Kidney (tissue), 22 donors: ENCODE measurements at places on chromosomes 5 and 9. TPM values are rescaled to one million over a fixed set of nuclear protein-coding genes. Genes with fewer than 3 reads are reported as not detected.
A peak's percentile ranks its signal among the peaks of the same experiment; 100 is the strongest.

EPB41L4A gene
- polyA plus RNA-seq: 10.2 TPM

DNA sequence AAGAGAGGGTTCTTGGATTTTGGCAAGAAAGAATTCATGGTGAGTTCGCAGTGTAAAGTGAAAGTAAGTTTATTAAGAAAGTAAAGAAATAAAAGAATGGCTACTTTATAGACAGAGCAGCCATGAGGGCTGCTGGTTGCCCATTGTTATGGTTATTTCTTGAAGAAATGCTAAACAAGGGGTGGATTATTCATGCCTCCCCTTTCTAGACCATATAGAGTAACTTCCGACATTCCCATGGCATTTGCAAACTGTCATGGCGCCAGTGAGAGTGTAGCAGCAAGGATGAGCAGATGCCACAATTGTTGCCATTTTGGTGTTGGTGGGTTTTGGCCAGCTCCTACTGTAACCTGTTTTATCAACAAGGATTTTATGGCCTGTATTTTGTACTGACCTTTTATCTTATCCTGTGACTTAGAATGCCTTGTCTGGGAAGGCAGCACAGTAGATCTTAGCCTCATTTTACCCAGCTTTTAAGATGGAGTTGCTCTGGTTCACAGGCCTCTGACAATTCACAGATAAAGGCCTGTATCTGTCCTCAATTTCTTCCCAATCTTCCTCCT, 1026.1 kb upstream of the DMAC1 start:
- H3K36me3 ChIP-seq: no peaks in the 10 kb centered on the region
- no peak overlapping the region for H3K27ac ChIP-seq
- H3K4me3 ChIP-seq: peak overlapping the region; percentile 20
- DNase-seq: no peak
- H3K27me3 ChIP-seq: no peaks in the 10 kb centered on the region
- peaks cover 15% of the 10 kb centered on the region for H3K4me1 ChIP-seq

- H3K4me1 ChIP-seq: no peaks in the 10 kb centered on the region
- no peaks in the 10 kb centered on the region for H3K36me3 ChIP-seq
- H3K27ac ChIP-seq: no peak overlapping the region
- no peak overlapping the region for H3K4me3 ChIP-seq
- DNase-seq: peak; percentile 16
- H3K27me3 ChIP-seq: no peaks in the 10 kb centered on the region
Observed at GRCh38 chr5:90747693-90748092, 189.1 kb downstream of the ADGRV1 start.

LAMC3 gene
- polyA plus RNA-seq: 13.4 TPM

CCDC192 gene
- not detected for polyA plus RNA-seq

DNA sequence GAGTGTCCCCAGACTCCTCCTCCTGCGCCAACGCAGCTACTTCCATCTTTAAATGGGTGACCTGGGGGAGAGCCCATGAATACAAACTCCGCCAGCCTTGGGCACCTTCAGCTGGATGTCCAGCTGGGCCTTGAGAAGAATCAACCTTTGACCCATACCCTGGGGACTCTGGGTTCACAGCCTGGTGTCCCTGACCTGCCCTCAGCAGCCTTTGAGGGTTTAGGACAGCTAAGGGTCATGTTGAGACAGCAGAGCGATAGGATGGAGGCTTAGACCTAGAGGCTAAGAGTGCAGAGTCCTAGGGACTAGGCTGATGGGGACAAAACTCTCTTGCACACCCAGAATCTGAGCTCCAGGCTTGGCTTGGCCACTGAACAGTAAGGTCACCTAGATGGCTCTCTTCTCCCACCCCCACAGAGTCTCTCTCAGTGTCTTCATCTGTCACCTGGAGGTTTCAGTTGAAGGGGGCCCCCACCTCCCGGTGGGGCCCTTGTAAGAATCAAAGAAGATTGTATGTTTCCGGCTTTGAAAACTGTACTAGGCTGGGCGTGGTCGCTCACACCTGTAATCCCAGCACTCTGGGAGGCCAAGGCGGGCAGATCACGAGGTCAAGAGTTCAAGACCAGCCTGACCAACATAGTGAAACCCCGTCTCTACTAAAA, 6.7 kb upstream of the AQP3 start:
- no peaks in the 10 kb centered on the region for H3K36me3 ChIP-seq
- H3K27me3 ChIP-seq: no peaks in the 10 kb centered on the region
- H3K4me3 ChIP-seq: no peak overlapping the region
- no peak overlapping the region for H3K27ac ChIP-seq

GRCh38 chr9:734831-735511, 106.5 kb upstream of the DMRT1 start:
- H3K27ac ChIP-seq: no peak overlapping the region
- peak; percentile 61 for DNase-seq
- H3K27me3 ChIP-seq: no peaks in the 10 kb centered on the region
- H3K4me3 ChIP-seq: no peak overlapping the region

GRCh38 chr5:179257176-179257682, 88.0 kb downstream of the ADAMTS2 start:
- H3K27me3 ChIP-seq: no peaks in the 10 kb centered on the region
- DNase-seq: peak; percentile 70
- H3K4me3 ChIP-seq: no peak overlapping the region
- H3K27ac ChIP-seq: no peak overlapping the region

- DNase-seq: no peak
- no peak overlapping the region for H3K27ac ChIP-seq
- peaks cover 5% of the 10 kb centered on the region for H3K4me1 ChIP-seq
- H3K27me3 ChIP-seq: no peaks in the 10 kb centered on the region
- peak overlapping the region; percentile 54 for H3K4me3 ChIP-seq
Observed at GRCh38 chr9:126327006-126327713, 531 bp downstream of the MVB12B start.

CDO1 gene
- polyA plus RNA-seq: 1.7 TPM

KIF12 gene
- 155 TPM for polyA plus RNA-seq

- H3K27ac ChIP-seq: no peak overlapping the region
- no peaks in the 10 kb centered on the region for H3K36me3 ChIP-seq
- no peaks in the 10 kb centered on the region for H3K4me1 ChIP-seq
- H3K27me3 ChIP-seq: no peaks in the 10 kb centered on the region
Observed at GRCh38 chr5:84088996-84089395, 295.7 kb downstream of the EDIL3 start.

RASGRF2 gene
- polyA plus RNA-seq: 4.9 TPM

DNA sequence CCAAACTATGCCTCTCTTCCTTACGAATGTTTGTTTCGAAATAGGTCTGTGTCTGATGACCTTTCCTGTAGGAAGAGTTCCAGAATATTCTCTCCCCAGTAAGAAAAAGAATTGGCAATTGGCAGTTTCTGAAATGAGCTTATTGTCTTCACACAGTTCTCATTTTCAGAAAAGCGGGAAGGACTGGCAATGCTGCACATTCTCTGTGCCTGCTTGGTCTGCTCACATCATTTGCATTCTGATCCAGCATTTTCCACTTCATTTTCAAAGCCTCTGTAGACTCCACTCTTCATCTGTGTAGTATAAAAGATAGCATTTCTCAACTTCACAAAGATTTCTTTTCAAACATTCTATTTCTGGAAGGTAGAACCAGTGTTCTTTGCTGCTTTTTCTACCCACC, 120.6 kb upstream of the CCDC112 start:
- no peak overlapping the region for H3K4me3 ChIP-seq
- H3K27ac ChIP-seq: no peak overlapping the region
- H3K4me1 ChIP-seq: no peaks in the 10 kb centered on the region
- H3K27me3 ChIP-seq: no peaks in the 10 kb centered on the region
- DNase-seq: no peak
- H3K36me3 ChIP-seq: no peaks in the 10 kb centered on the region

DNA sequence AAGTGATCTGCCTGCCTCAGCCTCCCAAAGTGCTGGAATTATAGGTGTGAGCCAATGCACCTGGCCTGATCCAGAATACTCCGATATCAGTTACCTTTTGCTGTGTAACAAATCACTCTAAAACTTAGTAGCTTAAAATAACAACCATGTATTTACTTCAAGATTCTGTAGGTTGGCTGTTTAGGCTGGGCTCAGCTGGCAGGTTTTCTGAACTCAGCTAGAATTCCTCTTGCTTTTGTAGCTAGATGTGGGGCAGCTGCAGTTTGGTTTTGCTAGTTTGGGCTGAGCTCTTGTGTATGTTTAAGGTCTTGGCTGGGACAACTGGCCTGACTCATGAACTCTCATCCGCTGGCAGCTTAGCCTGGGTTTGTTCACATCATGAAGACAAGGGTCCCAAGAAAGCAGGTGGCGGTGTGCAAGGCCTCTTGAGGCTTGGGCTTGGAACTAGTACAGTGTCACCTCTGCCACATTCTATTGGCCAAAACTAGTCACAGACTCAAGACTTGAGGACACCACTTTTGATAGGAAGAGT, 138.3 kb upstream of the SHB start:
- H3K4me3 ChIP-seq: no peak overlapping the region
- H3K36me3 ChIP-seq: no peaks in the 10 kb centered on the region
- H3K4me1 ChIP-seq: no peaks in the 10 kb centered on the region

CRAT gene
- 76.8 TPM for polyA plus RNA-seq

DNA sequence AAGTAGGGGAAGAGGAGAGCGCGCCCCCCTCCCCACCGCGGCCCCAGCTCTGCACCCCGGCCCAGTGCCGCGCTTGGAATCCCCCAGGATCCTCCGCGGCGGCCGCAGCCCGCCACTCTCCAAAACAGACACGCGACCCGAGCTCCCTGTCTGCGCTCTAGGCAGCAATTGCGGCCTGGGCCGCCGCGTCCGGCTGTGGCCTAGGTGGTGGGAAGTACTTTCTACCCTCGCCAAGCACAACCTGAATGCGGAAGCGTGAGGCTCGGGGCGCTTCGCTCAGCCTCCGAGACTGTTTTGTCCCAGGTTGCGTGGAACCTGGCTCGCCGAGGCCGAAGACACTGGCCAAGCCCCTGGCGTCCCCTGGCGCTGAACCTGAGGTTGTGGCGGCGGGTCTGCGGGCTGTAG, 3.3 kb upstream of the FOXB2 start:
- peaks cover 86% of the 10 kb centered on the region for H3K27me3 ChIP-seq
- H3K4me3 ChIP-seq: no peak overlapping the region
- no peak overlapping the region for H3K27ac ChIP-seq
- H3K36me3 ChIP-seq: no peaks in the 10 kb centered on the region
- H3K4me1 ChIP-seq: no peaks in the 10 kb centered on the region
- no peak for DNase-seq

DNA sequence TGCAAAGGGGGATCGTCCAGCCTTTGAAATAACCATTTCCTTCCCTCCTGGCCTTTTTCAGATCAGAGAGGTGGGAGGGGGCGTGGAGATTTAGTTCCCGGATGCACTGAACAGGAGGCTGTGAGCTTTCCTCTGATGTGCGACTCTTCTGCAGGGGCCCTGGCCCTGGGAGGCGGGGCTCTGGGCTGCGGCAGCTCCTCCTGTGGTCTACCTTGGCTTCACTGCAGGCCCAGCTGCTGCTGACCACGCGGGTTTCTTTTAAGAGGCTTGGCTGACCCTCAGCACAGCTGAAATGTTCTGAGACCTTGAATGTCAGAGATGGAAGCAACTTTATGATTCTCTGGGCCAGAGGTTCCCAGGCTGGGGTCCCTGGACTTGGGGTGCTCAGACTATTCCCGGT, 27.0 kb upstream of the COL15A1 start:
- H3K27ac ChIP-seq: no peak overlapping the region
- no peaks in the 10 kb centered on the region for H3K27me3 ChIP-seq
- no peak overlapping the region for H3K4me3 ChIP-seq

DNA sequence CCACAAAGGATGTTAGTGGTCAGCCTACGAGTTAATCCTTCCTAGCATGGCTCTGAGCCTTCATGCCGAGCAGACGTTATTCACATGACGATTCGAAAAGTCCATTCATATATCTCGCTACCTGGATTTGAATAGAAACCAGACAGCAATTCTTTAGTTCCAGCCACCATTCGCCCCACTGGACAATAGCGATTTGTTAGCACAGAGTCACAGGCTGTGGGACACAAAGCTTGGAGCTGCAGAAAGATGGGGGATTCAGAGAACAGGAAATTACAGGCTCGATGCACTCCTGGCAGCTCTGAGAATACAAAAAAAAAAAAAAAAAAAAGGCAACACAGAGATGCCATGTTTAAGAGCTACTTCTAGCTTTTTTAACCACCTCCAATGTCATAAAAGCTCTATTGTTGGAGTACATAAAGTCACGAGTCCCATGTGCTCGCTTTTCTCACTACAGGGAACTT, 110.7 kb downstream of the NR6A1 start:
- no peaks in the 10 kb centered on the region for H3K36me3 ChIP-seq
- H3K27me3 ChIP-seq: no peaks in the 10 kb centered on the region

DNA sequence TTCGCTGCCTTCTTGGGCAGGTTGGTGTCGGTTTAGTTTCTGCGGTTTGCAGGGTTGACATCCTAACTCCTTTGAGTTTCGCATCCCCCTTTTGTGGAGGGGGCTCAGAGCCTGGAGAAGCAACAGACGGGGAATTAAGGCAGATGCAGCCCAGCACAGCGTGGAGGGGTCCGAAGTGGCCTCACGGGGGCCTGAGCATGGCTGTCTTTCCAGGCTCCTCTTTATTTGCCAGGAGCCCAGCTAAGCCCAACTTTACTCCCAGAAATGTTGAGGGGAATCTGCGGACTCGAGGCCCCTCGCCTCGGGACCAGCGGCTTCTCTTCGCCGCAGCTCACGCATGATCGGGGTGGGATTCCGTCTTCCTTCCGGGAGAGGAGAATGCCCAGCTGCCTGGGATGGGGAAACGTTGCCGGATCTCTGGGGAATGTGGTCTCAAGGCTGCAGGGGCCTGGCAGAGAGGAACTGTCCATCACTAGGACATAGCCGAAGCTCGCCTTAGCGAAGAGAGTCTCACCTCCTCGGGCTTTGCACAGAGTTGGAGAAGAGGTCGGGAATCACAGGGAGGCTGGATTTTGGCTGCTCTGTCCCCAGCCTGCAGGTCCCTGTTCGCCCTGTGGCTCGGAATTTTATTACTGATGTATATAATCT, 1.3 kb downstream of the RAI14 start:
- peaks cover 4% of the 10 kb centered on the region for H3K4me1 ChIP-seq

DNA sequence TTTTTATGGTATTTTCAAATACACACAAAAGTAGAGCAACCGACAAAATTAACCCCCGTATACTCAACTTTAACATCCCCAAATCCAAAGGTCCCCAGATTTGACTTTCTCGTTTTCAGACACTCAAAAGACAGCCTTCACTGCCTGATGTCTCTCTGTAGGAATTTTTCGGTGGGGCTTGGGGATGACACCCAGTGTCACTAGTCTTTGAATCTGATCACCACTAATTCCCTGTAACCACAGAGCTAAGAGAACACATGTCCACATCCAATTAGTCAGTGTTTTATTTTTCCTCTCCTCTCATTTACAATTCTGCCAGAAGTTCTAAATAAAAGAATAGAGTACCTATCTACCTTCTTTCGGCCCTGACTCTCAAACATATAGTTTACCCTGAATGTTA, 324.6 kb downstream of the ARL15 start:
- no peaks in the 10 kb centered on the region for H3K36me3 ChIP-seq
- H3K27ac ChIP-seq: no peak overlapping the region
- no peaks in the 10 kb centered on the region for H3K4me1 ChIP-seq
- no peak overlapping the region for H3K4me3 ChIP-seq

DNA sequence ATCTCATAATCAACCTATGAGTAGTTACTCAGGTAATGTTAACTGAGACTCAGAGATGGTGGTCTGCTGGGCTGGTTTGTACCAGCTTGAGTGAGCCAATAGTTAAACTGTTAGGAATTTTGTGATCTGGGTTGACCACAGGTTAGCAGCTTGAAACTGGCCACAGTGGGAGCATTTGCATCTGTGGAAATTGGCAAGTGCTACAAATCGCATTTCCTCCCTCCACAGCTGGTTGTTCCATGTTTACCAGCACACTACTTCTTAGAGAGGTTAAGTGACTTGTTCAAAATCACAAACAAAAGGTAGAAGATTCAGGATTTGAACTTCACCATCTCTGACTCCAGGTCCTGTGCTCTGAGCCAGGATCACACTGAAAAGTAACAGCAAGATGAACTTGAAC, 446.9 kb upstream of the CLINT1 start:
- no peaks in the 10 kb centered on the region for H3K27me3 ChIP-seq
- DNase-seq: no peak
- H3K4me3 ChIP-seq: no peak overlapping the region
- H3K27ac ChIP-seq: no peak overlapping the region
- H3K36me3 ChIP-seq: no peaks in the 10 kb centered on the region
- no peaks in the 10 kb centered on the region for H3K4me1 ChIP-seq
